ENCODE measurements at places on chromosomes 11 and 22.

GRCh38 chr11:18865951-18866350 lies 73.3 kb downstream of the MRGPRX1 start:
- DNase-seq: no peak

- no peak for DNase-seq
Measured at GRCh38 chr11:6755303-6755952, 16.3 kb downstream of the OR2AG2 start.

GRCh38 chr11:18245396-18245795 lies 3.1 kb downstream of the SAA2 start:
- no peak for DNase-seq

GRCh38 chr11:20112291-20113148 lies 47.8 kb downstream of the DBX1 start:
- no peak for DNase-seq

- DNase-seq: no peak
Measured at GRCh38 chr11:17564687-17565042, 17.6 kb downstream of the OTOG start.

DNA sequence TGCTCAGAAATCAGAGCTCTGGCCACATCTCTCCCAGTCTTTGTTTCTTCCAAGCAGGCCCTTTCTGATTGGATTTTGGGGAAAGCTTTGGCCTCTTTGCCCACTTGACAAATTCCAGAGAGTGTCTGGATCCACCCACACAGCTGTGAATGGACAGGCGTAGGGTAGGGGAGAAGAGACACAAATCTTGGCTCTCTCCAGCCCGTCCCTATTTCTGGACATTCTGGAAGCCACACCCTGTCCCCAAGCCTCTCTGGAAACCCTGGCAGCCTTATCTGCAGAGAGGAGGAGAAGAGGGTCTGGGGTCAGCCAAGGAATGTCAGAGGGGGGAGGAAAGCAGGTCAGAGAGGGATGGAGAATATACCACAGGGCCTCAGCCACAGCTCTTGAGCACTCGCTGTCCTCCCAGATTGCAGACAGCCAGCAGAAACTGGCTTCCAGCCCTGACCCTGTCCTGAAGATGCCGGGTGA lies 59.5 kb upstream of the WNT11 start:
- no peak for DNase-seq

DNA sequence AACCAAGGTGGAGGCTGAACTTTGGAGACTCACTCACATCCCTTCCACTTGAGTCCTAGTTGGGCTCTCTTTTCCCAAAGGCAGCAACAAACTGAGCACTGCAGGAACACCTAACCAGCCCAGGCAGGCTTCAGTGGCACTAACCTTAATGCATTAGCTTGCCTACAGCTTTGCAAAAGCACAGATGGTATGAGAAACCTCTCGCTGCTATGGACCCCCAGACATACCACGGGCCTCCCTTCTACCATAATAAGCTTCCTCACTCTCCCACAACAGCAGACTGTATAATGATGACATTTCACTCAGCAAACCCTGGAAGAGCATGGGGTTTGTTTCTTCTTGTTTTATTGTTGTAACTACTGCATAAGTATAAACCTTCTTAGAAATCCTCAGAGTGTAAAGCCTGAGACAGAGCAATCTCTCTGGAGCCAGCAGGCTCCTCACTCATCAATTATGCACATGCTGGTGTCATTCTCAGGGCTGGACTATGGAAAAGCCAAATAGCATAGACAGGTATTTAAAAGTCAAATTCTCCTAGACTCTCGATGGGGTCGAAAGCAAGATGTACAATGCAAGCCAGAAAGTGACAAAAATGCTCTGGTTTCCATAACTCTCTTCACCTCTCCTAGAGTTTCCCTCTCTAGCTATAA lies 167.6 kb downstream of the NXPE2 start:
- no peak for DNase-seq

- DNase-seq: no peak
Measured at GRCh38 chr11:36450110-36450572, 59.9 kb downstream of the TRAF6 start.

DNA sequence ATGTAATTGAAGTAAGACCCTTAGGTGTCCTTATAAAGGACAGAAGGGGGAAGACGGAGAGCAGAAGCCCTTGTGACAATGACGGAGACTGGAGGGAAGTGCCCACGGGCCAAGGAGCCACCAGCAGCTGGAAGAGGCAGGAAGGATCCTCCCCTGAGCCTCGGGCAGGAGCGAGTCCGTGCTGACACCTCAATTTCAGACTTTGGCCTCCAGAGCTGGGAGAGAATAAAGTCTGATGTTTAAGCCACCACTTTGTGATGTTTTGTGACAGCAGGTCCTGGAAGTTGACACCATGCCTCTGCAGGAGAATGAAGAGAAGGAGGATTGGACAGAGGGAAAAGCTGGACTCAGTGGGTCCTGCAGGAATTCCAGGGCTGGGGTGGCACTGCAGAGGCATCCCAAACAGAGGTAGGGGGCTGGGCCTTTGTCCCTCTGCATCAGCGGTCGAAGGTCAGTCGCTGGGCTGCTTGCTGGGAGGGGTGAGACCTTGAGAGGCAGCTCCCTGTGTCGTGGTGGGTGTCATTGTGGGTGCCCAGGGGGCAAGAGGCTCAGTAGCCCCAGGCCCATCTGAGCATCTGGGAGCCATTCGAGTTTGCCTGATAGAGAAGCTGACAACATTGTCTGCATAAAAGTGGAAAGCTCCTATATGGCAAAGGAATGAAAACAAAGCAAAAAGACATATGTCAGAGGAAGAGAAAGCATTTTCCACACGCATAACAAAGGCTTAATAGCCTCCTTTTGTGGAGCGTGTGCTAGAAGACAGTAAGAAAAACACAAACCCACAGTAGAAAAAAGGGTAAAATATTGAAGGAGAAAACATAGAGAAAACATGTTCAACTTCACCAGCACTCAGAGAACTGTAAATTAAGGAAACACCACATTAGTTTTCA lies 68.8 kb downstream of the RTL6 start:
- no peak for DNase-seq

DNA sequence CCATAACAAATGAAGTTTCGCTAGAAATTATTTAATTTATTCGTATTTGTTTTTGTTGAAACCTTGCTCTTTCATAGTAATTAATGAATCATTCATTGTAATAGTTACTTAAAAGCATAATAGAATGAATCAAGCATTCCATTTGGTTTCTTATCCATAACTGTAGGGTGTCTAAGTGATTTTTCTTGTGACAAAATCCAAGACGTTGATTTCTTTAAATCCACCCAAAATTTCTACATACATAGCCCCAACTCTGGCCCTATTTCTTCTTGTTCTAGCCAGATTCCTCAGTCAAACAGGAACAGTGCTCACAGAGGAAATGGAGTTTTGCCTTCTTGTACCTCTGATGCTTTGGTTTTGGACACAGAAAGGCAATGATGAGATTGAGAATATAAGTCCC lies 25.5 kb downstream of the UBASH3B start:
- no peak for DNase-seq

DNA sequence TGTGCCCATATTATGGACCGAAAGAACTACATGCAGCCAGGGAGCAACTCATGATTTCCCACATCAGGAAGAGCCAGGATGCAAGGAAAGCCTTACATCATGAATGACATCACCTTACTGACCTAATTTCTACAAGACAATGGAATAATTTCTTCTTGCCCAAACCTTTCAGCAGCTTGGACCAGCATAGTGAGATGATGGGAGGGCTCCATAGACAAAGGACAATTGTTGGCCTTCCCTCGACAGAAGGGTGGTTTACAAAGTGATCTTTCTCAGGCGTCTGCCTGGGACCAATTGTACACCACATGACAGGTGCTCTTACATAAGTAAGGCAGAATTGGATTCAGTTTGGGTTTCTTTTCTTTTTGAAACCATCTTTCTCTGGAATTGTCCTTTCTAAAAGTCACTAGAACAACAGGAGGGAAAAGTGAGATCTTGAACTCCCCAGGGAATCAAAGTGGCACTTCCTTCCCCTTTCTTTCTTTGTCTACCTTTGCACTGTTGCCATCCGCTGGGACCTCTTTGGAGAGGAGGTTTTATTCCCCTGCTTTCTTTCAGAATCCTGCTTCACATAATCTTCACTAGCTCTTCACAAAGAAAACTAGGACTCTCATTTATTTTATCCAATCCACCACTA lies 51.7 kb upstream of the PAK1 start:
- no peak for DNase-seq

DNA sequence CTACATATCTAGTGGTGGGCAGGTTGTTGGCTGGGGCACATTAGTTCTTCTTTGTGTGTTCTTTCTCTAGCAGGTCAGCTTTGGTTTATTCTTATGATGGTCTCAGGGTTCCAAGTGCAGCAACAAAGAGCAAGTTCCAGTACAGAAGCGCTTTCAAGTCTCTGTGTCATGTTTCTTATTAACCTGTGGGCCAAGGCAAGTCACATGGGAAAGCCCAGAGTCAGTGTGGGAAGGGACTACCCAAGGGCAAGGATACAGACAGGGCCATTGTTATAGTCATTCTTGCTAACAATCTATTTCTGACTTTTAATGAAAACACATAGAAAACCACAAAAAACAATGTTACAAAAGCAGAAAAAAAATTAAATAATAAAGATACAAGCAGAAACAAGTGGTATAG lies 754.6 kb downstream of the TBC1D22A start:
- DNase-seq: no peak

DNA sequence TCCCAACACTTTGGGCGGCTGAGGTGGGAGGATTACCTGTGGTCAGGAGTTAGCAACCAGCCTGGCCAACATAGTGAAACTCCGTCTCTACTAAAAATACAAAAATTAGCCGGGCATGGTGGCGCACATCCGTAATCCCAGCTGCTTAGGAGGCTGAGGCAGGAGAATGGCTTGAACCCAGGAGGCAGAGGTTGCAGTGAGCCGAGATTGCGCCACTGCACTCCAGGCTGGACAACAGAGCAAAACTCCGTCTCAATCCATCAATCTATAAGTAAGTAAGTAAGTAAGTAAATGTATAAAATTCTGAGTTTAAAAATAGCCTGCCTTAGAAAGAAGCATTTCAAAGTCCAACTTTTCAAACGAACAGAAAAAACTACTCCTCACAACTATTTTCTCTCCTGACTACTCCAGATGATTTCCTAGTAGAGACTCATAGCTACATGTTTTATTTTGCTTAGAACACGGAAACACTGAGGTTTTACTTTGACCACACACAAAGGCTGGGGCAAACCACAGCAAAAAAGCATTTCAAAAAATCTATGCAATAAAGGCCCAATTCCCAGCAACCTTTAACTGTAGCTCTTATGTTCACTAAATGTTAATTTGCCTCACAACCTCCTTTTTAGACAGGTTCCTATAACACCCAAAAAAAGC lies 16.3 kb downstream of the SPTY2D1 start:
- peak; percentile 28 for DNase-seq

GRCh38 chr22:49147617-49148175 lies 680.0 kb downstream of the BRD1 start:
- DNase-seq: no peak

GRCh38 chr22:50556703-50557102 lies 6.0 kb downstream of the SYCE3 start:
- no peak for DNase-seq

- no peak for DNase-seq
Measured at GRCh38 chr22:48840112-48840949, 987.3 kb downstream of the BRD1 start.

DNA sequence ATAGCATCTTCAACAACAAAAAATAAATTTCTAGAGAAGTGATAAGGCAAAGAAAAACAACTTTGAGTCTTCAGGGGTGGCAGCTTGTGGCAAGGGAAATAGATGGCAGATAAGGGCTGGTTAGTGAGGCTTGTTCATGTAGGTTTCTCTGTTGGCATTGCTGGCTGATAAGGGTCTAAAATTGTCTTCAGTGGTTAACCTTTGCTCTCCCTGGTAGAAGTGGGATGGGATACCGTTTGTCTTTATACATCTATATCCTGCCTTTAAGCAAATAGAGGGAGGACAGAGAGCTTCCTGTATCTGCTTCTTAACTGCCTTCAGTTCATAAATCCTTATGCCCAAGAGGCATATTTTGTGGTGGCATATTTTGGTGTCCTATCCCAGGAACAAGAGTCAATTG lies 57.1 kb downstream of the TRAF6 start:
- no peak for DNase-seq

- no peak for DNase-seq
Measured at GRCh38 chr11:14927146-14927545, 35.1 kb upstream of the CYP2R1 start.

- DNase-seq: no peak
Measured at GRCh38 chr11:130439160-130439519, 9.3 kb upstream of the ADAMTS15 start.

DNA sequence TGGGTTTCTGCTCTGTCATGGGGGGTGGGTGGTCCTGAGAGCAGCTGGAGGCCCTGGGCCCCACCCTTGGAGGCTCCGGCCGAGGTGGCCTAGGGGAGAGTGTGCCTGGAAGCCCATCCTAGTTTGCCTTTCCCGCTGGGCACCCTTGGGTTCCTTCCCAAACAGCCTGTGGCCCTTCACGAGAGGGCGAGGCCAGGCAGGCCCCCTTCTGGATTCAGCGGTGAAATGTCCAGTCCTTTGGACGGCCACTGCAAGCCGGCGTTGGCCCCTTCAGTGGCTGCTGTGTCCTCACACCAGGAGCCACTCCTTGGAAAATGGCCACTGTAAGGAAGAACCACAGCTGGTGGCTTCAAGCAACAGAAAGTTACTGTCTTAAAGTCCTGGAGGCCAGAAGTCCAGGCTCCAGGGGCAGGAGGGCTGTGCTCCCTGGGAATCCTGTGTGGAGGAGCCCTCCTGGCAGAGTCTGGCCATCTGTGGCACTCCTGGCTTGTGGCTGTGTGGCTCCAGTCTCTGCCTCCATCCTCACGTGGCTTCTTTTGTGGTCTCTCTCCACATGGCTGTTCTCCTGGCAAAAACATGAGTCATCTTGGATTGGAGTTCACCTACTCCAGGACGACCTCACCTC lies 854.1 kb downstream of the TBC1D22A start:
- DNase-seq: no peak

DNA sequence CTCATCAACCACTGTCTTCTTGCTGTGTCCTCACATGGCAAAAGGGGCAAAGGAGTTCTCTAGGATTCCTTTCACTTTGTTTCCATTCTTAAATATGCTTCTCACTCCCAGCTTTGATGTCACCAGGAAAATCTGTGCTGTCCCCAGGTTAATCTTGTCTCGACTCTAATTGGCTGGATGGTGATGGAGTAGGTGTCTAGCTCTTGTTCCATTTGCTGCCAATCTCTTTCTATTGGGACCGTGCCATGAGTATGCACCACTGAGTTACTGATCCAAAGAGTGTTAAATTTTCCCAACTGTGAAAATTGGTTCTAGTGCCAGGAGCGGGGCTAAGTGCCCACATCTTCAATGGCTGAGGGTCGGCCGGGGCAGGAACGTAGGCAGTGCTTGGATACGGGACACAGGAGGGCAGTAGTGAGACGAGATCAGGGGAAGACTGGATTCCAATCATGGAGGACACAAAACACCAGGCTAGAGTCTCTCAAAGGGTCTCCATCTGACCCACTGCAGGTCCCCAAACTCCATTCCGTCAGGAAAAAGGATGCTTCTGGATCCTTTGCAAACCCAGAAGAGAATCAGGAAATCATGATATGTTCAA lies 47.7 kb upstream of the CSNK2A3 start:
- DNase-seq: no peak

GRCh38 chr11:61697078-61697502 lies 16.9 kb downstream of the DAGLA start:
- no peak for DNase-seq

GRCh38 chr11:71928737-71929443 lies at the start of gene RNF121:
TSS of gene RNF121 (plus strand) at chr11:71929046. CDS start at chr11:71929062, 16 bp downstream.
- DNase-seq: peak; percentile 97

All from stimulated activated CD8-positive, alpha-beta memory T cell treated with anti-CD3 and anti-CD28 coated beads, Interleukin-15, amount 100 ng/mL, for 4 hours (primary cell).